ENCODE measurements at places on chromosomes 12 and 14.

GRCh38 chr12:99746538-99746937 is 99.0 kb downstream of the GARIN6 start:
- DNase-seq, result no peak

GRCh38 chr14:99315197-99315596 is 43.2 kb upstream of the BCL11B start:
- no peak for DNase-seq

GRCh38 chr12:75139196-75139595 is 70.4 kb downstream of the KCNC2 start:
- no peak for DNase-seq

DNA sequence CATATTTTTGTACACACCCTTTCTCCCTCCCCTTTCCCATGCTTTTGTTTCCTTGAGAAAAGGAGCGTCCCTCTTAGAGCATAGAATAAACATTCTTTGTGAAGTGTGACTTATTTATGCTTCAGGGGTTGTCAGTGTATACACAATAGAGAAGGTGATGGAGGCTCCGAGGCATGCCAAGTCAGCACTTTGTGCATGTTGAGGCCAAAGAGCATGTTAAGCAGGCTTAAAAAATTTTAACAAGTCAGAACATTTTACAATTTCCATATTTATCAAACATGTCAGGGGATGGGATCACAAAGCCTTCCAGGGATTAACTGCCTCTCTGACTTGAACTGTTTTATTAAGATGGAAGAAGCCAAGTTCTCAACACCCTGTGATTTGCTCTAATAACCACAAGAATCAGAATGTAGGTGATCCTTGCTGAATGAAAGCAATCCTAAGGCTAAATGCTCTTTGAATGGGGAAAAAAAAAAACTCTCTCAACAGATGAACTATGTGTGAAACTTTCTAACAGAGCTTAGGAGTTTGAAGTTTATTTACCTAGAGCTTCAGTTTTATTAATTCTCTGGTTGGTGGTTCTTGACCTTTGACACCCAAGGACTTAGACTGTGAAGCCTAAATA is 223.1 kb downstream of the RAD51B start:
- peak; percentile 96 for DNase-seq

GRCh38 chr14:58830121-58830520 is 192.4 kb downstream of the DACT1 start:
- DNase-seq, result no peak

DNA sequence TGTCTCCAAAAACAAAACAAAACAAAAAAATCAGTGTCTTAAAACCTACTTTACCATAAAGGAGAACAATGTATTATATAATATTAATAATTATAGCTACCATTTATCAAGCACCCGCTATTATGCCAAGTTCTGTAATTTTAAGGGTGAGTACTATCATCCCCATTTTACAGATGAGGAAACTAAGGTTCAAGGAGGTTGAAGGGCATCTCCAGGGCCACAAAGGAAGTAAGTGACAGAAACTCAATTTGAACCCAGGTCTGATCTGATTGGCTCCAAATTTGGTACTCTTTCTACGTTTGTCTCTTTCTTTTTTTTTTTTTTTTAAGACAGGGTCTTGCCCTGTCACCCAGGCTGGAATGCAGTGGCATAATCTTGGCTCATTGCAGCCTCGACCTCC is 115.4 kb downstream of the BCAT1 start:
- no peak for DNase-seq
